Brain microvascular endothelial cell (primary cell): ENCODE measurements at places on chromosomes 13 and 19.

DNA sequence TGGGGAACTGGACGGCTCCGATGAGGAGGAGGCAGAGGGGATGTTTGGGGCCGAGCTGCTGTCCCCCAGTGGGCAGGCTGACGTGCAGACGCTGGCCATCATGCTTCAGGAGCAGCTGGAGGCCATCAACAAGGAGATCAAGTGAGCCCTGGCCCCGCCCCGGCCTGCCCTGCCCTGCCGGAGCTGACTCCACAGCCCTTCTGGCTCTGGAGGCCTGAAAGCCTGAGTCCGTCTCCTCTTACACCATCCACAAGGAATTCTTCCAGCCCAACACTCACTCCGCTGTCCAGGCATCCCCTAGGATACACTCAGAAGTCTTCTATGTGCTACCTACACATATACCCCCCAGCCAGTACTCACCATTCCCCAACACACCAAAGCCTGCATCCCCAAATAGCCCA lies 17.4 kb downstream of the PPFIA3 start:
- no peak for DNase-seq

- no peak for DNase-seq
Measured at GRCh38 chr13:87859261-87859660, 188.1 kb downstream of the SLITRK5 start.

DNA sequence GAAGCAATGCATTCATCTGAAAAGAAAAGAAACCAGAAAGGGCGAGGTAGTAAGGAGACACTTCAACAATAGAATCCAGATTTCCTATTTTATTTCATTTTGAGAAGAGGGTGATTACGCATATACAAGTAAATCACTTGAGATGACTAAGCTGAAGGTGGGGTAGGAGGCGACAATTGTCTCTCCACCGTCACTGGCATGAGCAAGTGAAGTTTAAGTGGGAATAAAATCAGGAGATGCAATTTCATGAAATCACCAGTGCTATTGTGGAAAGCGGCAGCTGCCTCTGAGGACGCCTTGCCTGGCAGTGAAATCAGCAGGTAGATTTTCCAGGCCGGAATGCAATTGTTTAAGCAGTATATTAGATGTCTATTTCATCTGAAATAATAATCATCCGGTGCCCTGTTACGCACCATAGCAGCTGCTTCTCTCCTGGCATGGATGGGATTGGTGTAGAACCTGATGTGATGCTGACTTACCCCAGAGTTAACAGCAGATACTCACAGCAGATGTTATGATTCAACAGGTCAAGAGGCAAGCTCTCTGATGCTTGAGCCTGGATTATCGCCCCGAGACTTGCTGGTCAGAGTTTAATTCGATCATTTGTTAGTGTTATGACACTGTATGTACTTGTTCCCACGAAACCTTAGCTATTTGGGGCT lies 64.3 kb downstream of the RASL11A start:
- peak; percentile 22 for DNase-seq

DNA sequence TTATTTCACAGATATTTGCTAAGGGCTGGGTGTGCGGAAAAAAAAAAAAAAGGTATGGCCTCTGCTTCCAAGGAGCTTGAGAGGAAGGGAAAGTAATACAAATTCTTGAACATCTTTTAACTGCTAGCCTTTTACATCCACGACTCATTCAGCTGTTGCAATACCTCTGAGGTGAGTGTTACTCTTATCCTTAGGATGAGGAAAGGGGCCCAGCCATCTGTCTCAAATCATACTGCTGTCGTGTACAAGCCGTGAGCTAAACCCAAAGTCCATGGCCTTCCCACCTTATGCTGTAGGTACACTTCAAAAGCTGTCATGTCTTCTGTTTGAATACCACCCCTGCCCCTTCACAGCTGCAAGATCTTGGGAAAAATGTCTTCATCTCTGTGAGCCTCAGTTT lies 146.8 kb downstream of the KCNRG start:
- no peak for DNase-seq

DNA sequence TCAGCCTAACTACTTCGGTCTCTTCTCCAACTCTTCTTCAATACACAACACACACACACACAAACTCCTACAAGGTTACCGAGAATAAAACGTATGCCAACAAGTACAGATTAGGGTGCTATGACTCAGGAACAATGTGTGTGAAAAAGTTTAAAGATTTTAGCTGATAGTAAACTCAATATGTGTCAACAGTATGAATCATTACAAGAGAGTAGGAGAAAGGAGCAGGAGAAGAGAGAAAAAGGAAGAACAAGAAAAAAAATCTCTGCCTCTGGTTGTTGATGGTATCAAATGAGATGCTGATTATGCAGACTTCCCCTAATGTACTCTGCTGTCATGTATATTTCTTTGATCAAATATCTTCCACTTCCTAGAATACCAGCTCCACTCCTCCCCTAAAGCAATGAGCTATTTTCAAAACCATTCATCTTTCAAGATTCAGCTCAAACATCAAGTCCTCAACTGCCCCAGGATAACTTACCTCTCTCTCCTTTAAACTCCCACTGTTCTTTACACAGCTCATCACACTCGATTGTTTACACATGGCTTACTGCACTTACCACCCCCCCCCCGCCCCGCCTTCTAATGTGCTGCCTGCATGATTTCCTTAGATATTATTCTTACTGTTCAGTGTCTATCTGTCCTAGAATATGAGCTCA lies 95.6 kb downstream of the FAM216B start:
- DNase-seq, result peak; percentile 68

DNA sequence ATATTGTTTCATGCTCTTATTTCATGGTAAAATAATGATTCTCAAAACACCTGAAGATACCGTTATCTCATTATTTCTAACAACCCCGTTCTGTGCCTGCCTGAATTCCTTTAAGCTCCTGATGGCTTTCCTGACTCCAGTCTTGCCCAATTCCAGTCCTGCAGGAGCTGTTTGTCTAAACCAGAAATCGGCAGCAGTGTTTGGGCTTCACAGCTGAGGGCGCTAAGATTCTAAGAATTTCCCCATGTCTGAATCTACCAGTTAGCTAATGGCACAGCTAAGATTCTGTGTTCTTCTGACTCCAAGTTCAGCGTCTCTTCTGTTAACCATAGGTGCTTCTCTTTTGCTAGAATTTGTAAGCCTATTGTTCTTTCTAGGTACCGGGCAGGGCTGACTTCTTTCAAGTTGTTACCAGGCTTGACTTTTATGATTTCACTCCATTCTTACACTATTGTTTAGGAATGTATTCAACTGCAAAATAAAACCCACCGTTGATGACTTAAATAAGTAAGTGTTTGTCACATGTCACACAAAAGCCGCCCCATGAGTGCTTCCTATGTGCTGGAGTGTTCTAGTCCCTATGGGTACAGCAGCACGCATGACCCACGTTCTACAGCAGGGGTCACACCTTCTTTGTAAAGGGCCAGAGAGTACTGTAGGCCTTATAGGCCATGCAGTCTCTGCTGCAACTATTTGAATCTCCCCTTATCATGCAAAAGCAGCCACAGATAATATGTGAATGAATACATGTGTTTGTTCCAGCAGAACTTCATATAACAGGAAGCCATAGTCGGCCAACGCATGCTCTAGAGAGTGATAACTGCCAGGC lies 168.3 kb upstream of the RNF113B start:
- no peak for DNase-seq

DNA sequence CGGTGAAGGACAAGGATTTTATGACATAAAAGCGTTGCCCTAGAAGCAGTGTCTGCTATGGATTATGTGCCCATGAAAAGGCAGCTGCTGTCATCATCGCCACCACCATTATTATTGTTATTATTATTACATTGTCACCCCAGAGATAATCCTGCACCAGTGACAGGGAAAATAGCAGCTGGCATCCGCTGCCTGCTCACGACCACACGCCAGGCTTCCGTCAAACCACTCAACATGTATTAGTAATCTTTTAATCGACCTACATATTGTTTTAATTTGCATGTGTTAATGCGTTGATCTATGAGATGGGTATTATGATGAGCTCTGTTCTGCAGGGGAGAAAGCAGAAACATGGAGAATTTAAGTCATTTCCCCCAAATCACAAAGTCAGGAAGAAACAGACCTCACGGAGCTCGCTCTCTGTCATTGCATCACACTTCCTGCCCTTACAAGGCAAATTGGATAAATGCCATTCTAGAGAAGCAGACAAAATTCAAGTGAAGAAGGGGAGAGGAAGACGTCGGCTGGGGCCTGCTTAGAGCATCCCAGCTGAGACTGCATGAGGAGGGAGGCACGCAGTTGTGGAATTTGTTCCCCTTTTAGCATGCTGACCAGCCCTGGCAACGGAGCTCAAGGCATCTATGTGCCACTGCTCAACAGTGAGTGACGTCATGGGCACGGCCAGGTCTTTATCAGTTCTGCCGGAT lies at the start of gene FFAR3:
FFAR3 (plus strand) TSS at position 594 of the 707 bp plus-strand sequence. CDS start 431 bp downstream, outside the sequence.
- DNase-seq, result no peak

DNA sequence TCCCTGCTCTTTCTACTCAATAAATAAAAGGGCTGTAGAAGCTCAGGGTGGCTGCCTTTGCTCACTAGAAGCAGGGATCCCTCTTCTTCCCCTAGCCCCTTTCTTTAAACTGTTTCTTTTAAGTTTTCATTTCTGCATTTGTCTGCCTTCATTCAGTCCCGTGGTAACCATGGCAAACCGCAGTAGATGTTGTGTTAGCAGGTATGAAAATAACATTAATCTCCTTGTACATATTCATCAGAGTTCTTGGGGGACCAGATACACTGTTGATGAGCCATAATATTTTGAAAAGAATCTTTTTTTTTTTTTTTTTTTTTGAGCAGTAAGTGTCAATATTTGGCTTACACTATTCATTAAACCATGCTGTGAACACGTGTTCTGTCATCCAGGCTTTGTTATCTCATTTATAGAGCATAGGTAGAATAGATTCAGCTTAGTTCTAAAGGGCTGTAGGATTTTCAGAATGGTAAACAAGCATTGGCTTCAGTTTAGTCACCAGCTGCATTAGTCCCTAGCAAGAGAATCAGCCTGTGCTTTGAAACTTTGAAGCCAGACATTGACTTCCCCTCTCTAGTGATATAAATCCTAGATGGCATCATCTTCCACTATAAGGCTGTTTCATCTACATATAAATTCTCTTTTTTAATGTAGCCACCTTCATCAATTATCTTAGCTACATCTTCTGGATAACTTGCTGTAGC lies 59.4 kb upstream of the SPRY2 start:
- no peak for DNase-seq

GRCh38 chr13:40922437-40923040 lies 96.6 kb downstream of the ELF1 start:
- no peak for DNase-seq

DNA sequence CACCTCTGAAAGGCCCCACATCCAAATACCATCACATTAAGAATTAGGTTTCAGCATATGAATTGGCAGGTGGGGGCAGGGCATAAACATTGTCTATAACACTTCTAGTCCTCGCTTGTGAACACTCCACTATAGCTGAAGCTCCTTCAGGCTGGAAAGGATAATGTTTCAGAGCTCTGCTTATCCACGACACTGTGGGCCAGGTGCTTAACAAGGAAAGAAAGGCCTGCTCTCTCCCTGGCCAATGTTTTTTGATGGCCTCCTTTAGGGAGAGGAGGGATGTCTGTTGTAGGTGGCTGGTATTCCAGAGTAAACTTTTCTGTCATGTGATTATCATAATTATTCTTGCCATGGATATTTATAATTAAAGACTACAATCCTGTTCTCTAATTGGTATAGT lies 86.4 kb downstream of the CCNA1 start:
- no peak for DNase-seq

DNA sequence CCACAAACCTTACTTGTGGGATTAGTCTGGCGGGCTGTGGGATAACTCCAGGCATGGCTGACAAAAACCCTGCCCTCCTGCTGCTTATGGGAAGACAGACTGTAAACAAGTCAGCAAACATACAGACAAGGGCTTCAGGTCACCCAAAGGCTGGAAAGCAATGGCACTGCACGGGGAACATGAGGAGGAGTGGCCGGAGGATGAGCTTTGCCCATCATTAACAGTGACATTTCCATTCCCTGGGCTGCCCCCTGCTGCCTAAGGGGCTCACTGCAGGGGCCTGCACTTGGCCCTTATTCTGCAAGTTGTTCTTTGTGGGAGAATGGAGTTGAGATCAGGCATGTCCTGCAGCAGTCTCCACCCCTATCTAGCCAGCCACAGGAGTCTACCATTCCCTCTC lies 91.3 kb downstream of the UQCRFS1 start:
- DNase-seq, result no peak

DNA sequence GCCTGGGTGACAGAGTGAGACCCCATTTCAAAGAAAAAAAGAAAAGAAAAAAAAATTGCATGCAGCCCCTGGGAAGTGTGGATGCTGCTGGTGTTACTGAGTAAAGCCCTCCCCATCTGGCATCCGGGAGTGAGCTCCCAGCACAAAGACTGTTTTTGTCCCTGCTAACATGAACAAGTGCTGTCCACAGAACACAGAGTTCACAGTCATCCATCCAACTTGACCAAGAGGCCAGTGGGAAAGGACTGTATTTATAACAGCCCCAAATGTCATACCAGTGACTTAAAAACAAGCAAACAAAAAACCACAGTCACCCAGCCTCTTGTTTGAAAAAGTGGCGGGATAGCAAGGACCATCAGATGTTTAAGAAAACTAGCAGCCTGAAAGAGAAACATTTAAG lies 10.8 kb downstream of the FBXO17 start:
- DNase-seq, result no peak

GRCh38 chr19:56838909-56839651 lies 1.4 kb downstream of the PEG3 start:
- DNase-seq, result peak; percentile 77

GRCh38 chr13:26473571-26474230 lies 83.8 kb upstream of the WASF3 start:
- no peak for DNase-seq

DNA sequence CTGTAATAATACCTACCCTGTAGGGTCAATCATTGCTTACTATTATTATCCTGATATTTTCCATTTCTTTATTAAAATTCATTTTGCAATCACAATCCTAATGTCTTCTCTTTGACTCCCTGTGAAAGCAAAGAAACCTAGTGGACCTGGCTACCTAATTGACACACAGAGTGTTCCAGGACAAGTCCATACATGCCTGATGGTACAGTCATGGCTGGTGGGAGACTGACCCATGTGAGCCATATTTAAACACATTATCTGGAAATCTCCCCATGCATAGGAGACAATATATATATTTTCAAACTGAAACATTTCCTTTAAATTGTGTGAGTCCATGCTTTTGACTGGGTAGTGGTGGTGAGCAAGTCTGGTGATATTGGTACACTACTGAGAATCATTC lies 230.6 kb upstream of the DACH1 start:
- DNase-seq, result no peak

DNA sequence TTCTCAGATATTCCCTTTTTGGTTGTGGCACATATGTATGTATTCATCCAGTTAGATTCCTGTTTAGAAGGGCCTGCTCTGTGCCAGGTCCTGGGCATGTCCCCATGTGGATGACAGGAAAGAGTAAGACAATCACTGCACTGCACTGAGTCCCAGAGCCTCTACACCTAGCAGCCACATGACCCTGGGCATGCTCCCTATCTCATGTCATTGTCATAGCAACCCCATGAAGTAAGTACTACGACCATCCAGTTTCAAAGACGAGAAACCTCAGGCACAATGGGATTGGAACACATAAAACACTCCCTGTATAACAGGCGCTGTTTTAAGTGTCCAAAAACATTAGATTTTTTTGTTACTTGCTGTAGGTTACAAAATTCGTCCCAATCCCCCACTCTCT lies 594.4 kb downstream of the UQCRFS1 start:
- DNase-seq, result no peak
